A549 (cell line): ENCODE measurements at places on chromosomes 3 and 15.

DNA sequence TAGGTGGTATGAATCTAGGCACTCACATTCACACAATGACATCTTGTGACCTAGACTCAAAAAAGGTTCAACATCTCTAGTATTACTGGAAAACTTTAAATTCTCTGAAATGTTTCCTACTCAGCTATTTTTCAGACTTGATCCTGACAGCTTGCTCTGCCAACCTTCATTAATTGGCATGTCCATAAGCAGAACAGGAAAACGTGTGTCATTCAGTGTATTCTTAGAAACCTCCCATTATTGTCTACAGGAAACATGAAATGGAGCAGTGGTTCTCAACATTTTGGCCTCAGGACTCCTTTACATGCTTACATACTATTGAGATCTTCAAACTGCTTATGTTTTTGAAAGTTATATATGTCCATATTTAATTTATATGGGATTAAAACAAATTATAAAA is 363.2 kb downstream of the NAALADL2 start:
- DNase-seq: no peak

DNA sequence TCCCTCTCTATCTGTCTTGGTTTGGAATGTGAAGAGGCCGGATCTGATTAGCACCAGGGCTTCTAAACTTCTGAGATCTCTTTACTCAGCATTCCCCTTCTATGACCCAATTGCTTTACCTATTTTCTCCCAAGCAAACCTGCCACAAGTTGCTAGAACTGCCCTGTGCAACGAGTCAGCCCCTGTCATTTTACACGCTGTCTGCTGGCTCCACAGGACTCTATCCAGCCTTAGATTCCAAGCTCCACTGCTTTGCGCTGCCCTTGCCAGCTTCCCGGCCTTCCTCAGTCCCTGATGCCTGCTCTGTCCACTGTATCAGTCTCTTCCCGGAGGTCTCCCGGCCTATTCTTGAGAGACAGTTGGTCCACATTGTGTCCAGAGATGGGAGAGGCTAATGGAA is 12.3 kb downstream of the CEP19 start:
- DNase-seq: no peak

DNA sequence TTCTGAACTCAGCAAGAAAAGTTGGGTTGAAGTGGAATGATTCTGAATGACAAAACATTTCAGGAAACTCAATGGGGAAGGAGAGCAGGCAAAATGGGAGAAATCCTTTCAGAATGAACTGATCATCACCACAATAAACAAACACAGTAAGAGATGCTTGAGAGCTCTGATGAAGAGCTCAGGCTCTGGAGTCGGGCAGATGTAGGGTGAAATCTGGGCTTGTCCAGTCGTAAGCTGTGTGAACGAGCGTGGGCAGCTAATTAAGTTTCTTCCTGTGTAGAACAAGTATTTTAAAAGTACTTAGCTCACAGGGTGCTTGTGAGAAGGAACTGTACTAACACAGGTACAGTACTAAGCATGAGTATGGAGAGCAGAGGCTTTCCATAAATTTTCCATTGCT is 406.2 kb downstream of the FOXP1 start:
- no peak for DNase-seq

GRCh38 chr15:93829115-93829870 is 402.1 kb upstream of the MCTP2 start:
- peak; percentile 7 for DNase-seq

DNA sequence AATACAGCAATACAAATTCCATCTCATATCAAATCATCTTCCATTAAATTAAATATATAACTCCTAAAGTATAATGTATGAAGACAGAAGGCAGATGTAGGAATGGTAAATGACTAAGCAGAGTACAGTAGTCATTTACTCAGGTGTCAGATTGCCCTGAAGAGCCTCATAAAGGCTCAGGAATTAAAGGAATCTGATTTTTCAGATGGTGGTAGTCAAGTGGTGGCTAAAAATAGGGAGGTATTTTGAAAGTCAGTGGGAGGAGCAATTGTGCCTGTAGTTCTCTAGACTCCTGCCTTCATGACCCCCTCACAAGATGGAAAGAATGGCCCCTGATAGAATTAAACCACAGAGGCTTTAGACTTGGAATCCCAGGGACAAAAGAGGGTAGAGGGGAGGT is 142.7 kb upstream of the SYNPR start:
- no peak for DNase-seq

DNA sequence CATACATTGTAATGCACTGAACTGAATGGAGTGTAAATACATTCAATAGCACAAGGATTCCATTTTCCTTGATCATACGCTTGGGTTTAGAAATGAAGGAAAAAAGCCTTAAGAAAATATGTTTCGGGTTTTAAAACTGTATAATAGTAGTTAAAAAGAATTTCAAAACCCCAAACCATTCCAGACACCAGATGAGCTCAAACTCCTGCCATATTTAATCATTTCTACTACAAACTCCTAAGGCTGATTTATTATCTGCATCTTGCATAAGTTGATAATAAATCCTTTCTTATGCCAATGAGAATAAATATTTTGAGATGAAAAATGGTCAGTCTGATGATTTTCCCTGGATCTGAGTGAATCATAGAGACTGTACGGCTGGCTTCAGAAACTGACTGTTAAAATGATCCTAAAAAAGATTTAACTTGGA is 51.0 kb downstream of the NR1D2 start:
- no peak for DNase-seq

GRCh38 chr3:193301433-193301832 is 60.4 kb downstream of the PLAAT1 start:
- DNase-seq: no peak

GRCh38 chr15:62164014-62164395 is 1.1 kb downstream of the C2CD4B start:
- no peak for DNase-seq

GRCh38 chr3:31240466-31240865 is 292.3 kb upstream of the STT3B start:
- DNase-seq: no peak

- no peak for DNase-seq
These were observed 66.6 kb downstream of the TGFBR2 start for GRCh38 chr3:30672959-30673358.

- DNase-seq: no peak
These were observed 97.3 kb downstream of the NR1D2 start for GRCh38 chr3:24042174-24043059.

DNA sequence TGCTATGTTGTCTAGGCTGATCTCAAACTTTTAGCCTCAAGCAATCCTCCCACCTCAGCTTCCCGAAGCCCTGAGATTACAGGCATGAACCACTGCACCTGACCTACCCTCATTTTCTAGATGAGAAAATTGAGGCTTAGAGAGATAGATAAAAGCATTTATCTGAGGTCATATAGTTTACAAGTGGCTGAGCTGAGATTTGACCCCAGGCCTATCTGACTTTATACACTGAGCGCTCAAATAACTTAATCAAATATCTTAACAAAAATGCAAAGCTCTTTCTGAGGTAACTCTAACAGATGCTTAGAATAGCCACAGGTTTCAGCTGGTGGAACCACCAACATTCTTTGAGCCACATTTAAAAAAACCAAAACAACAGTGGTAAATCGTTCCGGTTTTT is 5.5 kb downstream of the PLS1 start:
- DNase-seq: no peak
